Frontal cortex (tissue), 4 donors: ENCODE measurements at places on chromosomes 2 and 18. TPM values are rescaled to one million over a fixed set of nuclear protein-coding genes. Genes with fewer than 3 reads are reported as not detected.
A peak's percentile ranks its signal among the peaks of the same experiment; 100 is the strongest.

Gene RAPGEF4
- 23.6 TPM for total RNA-seq

Gene RAMP1
- 6.9 TPM for total RNA-seq

Gene C2orf72
- 27.7 TPM for total RNA-seq

Gene FAM98A
- total RNA-seq, result 12.2 TPM

Gene FBXO36
- 7.3 TPM for total RNA-seq

Gene ARHGAP25
- 1.2 TPM for total RNA-seq

- DNase-seq, result no peak
These were observed 4.8 kb upstream of the POU3F3 start for GRCh38 chr2:104849101-104849500.

DNA sequence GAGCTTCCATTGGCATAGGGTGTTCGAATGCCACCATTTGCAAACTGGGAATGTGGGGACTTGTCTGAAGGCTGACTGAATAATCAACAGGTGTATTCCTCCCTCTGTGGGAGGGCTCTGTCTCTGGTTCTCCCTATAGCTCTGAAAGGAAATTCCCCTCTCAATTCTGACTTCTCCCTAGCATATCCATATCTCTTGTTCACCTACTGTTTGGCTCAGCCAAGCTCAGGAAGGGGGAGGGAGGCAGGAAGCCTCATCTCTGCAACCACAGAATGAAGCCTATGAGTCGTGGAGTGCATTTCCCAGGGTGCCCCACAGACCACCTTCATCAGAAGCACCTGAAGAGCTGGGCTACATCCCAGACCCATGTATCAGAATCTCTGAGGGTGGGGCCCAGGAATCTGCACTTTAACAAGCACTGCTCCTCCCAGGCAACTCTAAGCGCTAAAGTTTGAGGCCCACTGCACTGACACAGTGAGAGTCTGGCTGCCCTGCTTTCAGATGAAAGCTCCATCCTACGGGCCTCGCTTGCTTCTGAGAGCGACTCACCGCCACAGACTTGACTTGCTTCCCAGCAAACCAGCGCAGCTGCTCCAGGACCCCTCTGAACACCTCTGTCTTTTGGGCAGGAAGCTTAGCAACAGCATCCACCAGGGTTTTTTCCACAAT, 32.0 kb downstream of the XDH start:
- DNase-seq, result no peak

DNA sequence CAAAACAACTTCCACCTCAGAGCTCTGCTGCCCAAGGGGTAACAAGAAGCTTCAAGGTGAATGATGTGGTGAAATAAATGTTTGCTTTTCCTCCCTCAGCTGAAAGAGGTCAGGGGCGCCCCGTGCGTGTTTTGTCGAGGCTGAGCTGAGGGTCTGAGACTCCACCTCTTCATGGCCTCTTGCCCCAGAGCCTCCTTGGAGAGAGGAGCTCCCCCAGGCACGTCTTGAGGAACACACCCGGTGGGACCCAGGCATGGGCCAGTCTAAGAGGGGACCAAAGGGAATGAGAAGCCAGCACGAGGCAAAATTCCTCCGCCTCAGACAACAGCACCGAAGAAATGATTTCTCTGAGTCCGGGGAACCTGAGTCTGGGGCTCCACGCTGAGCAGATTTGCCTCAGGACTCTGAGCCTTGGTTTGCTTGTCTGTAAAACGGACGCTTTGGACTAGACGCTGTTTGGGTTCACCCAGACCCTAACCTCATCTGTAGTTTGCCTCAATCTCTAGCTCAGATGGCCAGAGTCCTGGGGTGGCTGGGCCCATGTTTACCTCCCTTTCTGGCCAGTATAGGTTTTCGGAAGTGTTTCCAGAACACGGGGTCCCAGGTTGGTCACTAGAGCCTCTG, 56.4 kb upstream of the ODC1 start:
- no peak for DNase-seq

DNA sequence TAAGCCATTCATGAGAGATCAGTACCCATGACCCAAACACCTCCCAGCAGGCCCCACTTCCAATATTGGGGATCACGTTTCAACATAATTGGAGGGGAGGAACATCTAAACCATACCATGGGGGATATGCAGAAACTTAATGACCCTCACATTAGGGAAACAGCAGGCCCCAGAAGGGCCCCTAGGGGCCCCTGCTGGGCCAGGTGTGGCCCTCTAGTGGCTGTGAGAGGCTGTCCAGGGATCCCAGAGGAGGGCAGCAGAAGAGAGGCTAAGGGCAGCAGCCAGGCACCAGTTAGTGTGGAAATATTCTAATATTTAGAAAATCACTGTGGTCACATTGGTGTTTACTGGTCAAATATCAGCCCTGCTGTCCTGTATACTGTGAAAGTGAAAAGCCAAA, 49.3 kb upstream of the ANKRD44 start:
- no peak for DNase-seq

GRCh38 chr2:204725693-204726360, 180.6 kb downstream of the PARD3B start:
- DNase-seq, result no peak

GRCh38 chr2:182732736-182733135, 16.7 kb downstream of the DNAJC10 start:
- no peak for DNase-seq

DNA sequence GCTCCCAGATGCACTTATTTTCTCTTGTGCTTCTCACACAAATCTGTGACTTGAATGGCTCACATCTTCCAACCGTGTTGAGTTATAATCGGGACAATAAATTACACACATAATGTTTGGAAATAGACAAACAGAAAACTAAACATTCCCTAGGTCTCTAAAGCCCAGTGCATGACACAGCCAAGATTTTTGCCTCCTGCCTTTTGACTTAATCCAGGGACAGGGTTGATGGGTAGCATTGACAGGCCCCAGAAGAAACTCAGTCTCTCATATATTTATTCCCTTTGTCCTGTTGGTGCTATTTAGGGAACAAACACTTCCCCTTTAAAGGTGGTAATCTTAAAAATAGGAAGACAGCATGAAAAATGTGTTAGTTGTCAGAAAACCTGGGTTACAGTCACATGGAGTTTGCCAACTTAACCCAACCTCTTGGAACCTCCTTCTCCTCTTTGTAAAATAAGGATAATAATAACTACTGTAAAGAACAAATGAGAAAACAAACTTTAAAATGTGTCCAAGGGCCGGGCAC, 24.0 kb upstream of the ARPC2 start:
- no peak for DNase-seq

- no peak for DNase-seq
These were observed 443.5 kb upstream of the MAP2 start for GRCh38 chr2:208980321-208980720.

- no peak for DNase-seq
These were observed 168.1 kb downstream of the TMEM163 start for GRCh38 chr2:134550566-134551164.

DNA sequence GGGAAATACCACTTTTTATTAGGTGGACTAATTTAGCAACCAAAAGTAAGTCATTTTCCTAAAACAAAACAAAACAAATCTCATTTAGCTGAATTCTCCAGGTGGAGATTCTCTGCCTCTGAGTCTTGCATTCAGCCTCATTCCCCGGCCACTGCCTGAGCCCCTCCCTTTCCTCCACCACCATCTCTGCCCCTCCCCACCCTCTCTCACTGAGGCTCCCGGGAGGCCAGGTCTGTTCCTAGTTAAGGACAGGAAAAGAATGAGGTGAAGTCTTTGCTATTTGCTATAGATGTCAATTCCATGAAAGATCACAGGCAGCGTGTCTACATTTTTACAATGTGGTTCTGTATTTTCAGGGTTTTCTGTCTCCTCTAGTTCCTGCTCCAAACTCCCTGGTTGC, 83.0 kb upstream of the SOX11 start:
- DNase-seq, result no peak

- DNase-seq, result no peak
These were observed 18.5 kb upstream of the CCDC93 start for GRCh38 chr2:118032169-118033013.

DNA sequence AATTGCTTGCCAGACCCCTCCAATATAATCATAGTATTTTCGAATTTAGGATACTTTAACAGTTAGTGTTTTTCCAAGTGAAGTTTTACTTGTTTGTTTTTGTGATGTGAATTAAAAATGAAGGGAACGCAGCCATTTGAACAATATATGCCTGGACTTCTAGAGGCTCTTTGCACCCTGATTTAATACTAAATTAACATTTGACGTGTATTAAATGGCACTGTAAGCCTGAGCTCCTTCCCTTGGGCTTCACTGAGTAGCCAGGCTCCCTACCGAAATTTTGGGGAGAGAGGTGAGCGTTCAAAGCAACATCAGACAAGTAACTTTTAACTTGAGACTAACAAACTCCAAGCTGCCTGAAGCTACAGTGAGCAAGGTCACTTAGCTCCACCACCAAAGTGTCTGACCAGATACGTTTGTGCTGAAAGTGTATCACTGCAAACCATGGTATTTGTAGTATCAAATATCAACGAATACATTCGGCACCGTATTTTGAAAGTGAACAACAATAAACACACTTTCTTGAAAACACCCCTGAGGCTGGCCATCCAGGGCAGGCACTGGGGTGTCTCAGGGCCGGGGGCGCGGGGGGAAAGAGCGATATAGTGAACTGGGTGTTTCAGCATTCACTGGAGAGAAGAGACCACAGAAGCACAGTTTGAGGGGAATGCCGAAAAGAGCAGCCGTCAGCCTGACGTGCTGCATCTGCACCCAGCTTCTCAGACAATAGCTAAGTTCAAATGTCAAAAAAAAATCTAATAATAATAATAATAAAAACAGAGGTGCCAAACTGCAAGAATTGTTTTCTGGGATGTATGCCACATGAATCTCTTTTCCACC, 7.7 kb upstream of the POU3F3 start:
- DNase-seq, result peak; percentile 28

- DNase-seq, result no peak
These were observed 67.0 kb upstream of the APCDD1 start for GRCh38 chr18:10387399-10387798.

DNA sequence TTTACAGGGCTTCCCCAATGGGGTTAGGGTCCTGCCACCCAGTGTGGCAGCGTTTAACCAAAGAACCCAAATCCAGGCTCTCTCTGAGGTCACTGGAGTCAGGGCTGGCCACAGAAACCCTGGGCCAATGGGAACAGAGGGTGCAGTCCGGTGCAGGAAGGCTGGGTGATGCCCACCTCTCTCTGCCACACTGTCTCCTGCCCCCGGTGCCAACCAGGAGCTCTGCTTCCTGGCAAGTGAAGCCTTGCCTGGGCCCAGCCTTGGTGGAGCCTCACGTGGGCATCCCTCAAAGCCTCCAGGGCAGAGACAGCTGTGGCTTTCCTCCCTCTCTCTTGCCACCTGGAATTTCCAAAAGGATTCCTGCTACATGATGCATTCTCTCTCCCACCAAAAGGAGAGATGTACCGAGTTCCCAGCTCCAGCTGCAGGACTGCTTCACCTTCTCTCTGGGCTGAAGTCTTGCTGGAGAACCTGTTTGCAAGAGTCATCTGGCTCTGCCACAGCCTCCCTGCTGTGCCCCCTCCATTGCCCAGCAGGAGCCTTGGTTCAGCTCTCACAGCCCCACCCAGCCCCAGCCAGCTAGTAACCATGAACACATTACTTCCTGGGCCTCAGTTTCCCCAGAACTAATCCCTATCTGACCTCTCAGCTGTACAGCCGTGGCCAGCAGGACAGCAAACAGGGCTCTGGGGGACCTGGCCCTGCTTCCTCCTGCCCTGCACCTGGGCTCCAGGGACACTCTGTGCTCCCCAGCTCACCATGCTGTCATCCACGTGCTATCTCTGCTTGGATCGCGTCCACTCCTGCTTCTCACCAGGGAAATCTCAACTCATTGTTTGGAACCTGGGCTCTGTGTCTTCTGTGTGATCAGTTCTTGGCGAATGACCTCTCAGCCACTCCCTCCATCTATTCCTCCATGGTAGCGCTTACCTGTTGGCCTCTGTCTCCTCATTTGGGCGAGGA, 43.4 kb downstream of the KCNF1 start:
- no peak for DNase-seq

- DNase-seq, result no peak
These were observed 149.5 kb downstream of the ATP9B start for GRCh38 chr18:79218605-79219190.

DNA sequence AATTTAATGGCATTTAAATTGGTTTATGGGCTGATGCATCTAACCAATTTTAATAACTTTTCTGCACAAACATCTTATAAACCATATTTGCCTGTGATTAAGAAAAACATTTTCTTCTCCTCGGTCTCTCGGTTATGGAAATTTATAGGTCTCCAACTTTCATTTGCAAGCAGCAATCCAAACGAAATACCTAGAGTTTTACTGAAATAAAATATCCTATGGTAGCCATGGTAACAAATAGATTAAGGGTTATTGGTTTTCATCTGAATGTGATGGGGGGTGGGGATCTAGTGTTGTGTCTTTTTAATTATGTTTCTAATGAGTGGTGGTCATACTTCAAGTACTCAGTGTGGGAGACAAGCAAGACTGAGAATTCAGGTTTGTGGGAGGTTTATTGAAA, 2.9 kb downstream of the KLHL29 start:
- no peak for DNase-seq

- DNase-seq, result no peak
These were observed 137.8 kb downstream of the LNPK start for GRCh38 chr2:175864137-175864850.

DNA sequence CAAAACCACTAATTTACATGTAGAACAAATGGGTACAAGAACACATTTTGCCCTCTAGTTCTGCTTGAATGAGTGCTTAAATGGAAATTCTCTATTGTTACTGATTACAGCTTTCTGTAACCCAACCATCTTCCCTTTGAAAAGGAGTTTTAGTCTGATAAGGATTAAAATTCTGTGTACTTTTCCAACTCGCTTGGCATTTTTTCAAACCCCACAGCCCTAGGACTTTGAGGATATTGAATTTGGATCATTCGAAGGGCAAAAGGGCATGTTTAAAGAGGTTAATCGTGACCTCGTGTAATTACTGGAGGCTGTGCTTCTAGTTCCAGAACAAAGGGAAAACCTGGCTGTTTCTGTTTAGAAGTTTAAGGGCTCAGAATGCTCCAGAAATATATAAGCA, 432.3 kb downstream of the PID1 start:
- DNase-seq, result no peak

GRCh38 chr2:15163326-15163725, 397.8 kb downstream of the NBAS start:
- DNase-seq, result no peak

GRCh38 chr2:160906878-160907277, 253.3 kb upstream of the TANK start:
- no peak for DNase-seq

- DNase-seq, result no peak
These were observed 11.2 kb downstream of the TMEM127 start for GRCh38 chr2:96254571-96254970.

- no peak for DNase-seq
These were observed 114.1 kb upstream of the TRIB2 start for GRCh38 chr2:12602661-12603060.

DNA sequence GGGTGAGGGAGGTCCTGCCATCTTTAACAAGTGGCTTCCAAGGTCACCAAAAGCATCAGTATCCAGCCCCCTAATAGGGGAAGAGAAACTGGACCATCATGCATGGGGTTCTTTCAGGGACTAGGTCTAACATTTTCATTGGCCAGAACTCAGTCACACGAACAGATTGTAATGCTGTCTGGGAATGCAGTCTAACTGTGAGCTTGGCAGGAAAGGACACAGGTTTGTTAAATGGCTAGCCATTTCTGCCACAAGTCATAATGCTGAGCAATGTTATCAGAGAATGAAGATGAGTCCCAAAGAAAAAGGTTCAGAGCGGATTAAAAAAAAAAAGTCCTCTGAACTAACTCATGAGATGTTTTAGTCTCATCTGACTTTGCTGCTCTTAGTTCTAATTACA, 70.9 kb upstream of the TNP1 start:
- no peak for DNase-seq
